NCI-H2081 treated with DMSO at 0.1 percent for 48 hours (cell line): ENCODE measurements at places on chromosomes 7 and 10.

DNA sequence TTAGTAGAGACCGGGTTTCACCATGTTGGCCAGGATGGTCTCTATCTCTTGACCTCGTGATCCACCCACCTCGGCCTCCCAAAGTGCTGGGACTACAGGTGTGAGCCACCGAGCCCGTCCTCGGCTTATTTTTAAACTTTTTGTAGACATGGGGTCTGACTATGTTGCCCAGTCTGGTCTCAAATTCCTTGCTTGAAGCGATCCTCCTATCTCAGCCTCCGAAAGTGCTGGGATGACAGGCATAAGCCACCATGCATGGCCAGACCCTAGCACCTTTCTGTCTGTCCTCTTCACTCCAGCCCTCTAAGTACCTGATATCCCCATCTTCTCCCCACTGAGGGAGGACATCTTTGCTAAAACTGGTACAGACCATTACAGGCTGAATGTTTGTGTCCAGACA is 41.4 kb downstream of the TMEM130 start:
- DNase-seq: no peak

DNA sequence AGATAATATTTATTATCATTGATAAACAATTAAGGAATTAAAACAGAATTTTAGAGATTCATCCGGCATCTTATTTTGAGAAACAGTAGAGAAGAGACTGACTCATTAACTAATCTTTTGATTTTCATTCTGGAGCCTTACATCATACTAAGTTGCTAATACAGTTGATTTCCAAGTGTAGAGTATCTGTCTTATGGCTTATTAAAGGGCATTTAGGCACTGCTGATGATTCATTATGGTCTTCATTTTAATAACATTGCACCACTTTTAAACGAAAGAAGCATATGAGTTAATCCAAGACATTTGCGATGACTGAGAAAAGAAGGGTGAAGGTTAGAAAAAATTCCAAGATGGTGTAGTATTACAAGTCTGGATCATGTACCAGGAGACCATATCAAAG is 186.0 kb upstream of the CACNA2D1 start:
- no peak for DNase-seq

- no peak for DNase-seq
These were observed 130.7 kb upstream of the KMT2E start for GRCh38 chr7:104883248-104883717.

DNA sequence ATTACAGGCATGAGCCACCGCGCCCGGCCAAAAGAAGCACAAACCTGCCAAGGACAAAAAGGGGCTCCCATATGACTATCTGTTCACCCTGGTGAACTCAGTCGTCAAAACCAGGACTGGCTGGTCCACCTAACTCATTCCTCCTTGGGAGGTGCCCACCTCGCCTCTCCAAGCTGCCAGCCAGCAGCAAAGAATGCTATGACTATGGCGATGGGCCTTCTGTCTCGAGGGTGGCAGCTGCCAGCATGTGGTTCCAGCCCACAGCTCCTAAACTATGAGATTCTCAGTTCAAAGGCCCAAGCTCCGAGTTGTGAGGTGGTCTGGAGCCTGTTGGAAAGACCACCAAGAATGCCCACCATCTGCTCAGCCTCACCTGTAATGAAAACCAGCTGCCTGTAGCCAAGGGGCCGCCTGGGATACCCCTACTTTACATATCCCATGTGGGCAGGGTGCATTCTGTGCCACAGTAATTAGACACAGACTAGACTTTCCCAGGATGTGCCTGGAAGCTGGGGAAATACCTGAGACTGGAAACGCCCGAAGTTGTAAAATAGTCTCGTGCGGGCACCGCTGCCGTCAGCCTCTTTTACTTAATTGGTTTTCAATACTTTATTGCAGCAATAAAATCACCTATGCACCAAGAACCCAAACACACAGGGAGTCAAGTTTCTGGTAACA is 71.1 kb downstream of the ZRANB1 start:
- DNase-seq: no peak

DNA sequence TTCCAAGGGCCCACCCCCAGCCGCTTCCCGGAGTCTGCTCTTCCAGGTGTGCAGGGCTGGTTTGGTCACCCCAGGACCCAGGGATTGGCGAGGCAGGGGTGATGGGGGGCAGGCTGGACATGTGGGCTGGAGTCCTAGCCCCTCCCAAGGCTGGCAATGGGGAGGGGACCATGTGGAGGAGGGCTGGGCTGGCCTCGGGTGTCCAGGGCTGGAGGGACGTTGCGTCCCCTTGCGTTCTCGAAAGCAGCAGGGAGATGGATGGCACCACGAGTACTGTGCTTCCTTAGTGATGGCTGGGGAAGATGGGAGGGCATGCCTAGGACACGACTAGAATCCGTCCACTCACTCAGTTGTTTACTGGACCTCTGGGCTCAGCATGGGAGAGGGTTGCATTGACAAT is 532.5 kb upstream of the FOXK1 start:
- no peak for DNase-seq

DNA sequence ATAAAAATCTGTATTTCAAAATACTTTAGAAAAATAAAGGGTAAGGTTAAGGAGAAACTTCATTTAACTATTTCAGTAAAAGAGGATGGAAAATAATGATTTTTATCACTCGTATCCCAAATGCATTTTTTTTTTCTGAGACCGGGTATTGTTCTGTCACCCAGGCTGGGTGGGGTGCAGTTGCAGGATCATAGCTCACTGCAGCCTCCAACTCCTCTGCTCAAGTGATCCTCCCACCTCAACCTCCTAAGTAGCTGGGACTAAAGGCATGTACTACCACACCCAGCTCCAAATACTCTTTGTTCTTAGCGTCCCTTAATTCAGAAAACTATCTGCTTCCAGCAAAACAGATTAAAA is 11.8 kb downstream of the KMT2C start:
- no peak for DNase-seq

GRCh38 chr10:77771851-77772250 is 134.2 kb upstream of the KCNMA1 start:
- DNase-seq: no peak

DNA sequence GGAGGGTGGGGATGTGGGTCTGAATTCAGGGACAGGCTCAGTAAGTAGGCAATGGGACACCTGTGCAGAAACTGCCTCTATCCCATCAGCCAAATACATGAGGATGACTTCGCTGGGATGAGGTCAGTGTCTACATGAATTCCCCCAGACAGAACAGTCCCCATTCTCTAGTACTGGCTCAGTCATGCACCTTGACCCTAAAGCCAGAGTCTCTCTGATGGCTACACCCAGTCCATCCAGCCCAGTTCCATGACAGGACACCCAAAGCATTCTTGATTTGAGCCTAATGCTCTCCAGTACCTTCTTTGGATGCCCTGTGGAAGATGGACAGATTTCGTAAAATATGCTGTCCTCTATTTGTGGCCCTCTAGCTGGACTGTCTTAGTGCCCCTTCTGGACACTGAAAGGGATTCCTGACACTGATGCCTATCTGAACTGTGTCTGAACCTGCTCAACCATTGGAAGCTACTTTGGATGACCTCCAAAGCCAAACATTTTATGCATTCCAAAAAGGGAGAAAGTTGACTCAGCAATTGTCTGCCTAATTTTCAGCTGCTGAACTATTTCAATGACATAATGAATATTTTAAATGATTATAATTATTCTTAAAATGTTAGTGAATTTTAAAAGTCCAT is 14.6 kb downstream of the SFRP4 start:
- no peak for DNase-seq

- DNase-seq: no peak
These were observed 110.1 kb downstream of the CD36 start for GRCh38 chr7:80748363-80749042.

GRCh38 chr10:83934062-83934461 is 205.2 kb upstream of the GHITM start:
- no peak for DNase-seq

GRCh38 chr7:93188870-93189634 is 37.2 kb downstream of the HEPACAM2 start:
- no peak for DNase-seq

- DNase-seq: no peak
These were observed 176.6 kb downstream of the GALNT11 start for GRCh38 chr7:152202056-152202455.

DNA sequence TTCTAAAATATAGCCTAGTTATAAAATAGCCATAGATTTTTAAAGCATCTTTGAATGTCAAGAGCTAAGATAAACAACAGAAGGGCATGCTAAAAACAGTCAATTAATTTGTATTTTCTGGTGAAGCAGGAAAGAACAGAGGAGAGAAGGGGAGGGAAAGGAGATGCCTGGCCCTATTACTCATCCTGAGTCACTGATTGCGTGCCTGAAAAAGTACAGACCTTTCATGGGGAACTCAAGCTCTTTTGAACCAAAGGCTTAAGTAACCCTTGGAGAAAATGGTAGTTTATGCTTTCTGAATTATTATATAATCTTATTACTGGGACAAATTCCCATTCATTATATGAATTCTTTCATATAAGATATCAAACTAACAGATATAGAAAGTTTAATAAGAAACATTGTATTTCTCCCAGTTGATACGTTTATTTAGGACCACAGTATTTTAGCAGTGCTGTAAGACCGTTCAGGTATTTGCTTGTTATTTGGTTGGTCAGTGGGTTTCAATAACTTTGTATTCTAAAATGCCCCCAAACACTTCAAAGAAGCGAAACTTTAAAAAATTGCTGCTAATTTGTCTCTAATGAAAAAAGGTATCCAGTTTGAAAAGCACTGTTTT is 151.3 kb downstream of the HGF start:
- no peak for DNase-seq

DNA sequence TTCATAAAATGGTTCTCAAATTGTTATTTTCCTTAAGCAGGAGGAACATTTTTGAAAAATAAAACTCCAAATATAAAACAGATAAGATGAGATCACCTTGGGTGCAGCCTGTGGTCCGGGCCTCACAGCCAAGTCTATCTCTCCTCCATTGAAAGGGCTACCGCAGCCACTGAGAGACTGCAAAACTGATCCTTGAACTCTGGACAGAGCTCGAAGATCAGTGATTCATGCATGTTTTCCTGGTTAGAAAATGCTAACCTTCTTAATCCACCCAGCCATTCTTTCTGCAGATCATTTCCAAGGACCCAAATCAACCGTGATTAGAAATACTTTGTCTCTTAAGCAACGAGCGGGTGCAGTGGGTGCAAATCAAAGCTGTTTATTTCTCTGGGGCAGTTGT is 378.8 kb downstream of the PLXDC2 start:
- no peak for DNase-seq

DNA sequence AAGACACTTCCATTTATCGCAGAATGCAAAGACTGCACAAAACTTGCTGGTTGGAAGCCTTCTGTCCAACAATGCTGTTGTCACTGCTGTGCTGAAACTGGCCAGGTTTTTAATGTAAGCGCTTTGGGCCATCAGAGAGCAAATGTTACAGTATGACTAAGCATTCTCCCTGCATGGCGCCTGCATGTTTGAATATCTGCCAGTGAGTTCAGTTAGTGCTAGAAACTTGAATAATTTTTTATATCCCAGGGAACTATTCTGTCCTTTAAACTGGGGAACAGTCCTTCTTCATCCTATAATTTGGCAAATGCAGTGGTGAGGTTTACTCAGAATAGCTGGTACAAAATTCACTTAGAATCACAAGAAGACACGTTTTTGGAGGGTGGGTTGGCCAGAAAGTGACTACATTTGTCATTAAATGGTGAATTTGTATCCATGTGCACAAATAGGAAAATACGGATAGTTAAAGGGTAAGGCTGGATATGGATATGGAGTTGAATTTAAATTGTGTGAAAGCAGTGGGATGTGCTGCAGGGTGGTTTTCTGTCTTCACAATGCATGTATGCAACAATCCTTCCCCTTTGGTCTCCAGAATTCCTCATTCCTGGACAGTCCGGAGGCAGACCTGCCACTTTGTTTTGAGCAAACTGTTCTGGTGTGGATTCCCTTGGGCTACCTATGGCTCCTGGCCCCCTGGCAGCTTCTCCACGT is 1.7 kb downstream of the ABCC2 start:
- no peak for DNase-seq

GRCh38 chr7:107441581-107442422 is 28.1 kb upstream of the GPR22 start:
- DNase-seq: no peak

- DNase-seq: peak; percentile 49
These were observed 67.4 kb downstream of the FOXP2 start for GRCh38 chr7:114481999-114482398.

- DNase-seq: no peak
These were observed 55.7 kb upstream of the JCAD start for GRCh38 chr10:30114881-30115625.
